ENCODE measurements at places on chromosomes 11 and 22.
A peak's percentile ranks its signal among the peaks of the same experiment; 100 is the strongest.

DNA sequence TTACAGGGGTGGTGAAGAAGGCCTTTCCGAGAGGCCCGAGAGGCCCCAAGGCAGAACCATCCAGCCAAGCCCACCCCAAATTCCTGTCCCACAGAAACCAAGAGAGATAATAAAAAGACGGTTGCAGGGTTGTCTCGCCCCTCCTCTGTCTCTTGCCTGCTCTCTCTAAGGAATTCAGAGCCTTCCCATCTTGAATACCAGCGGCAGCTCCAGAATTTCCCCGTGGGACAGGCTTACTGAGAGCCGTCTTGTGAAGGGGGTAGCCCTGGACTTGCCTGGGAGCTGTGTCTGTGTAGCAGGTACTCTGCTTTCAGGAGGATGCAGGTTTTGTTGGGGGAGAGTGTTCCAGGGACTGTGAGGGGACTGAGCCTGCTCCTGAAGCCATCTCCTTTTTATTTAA lies 9.6 kb upstream of the EIF3D start:
- no peak for DNase-seq

- no peak for DNase-seq
These were observed 7.2 kb downstream of the ADAMTS15 start for GRCh38 chr11:130455483-130456127.

DNA sequence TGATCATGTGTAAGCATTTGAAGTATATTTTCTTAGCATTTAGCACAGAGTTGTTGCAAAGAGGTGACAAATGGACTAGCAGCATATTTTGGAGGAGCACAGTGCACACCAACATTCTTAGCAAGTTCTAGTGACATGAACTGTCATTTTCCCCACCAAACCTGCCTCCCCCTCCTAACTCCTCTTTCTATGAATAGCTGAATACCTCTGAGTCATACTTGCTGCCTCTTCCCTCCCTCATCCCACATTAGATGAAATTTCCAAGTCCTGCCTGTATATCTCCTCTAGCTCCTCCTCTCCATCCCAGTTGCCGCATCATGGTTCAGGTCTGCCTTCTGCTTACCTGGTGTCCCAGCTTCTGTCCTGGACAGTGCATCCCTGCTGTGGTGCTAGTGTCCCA lies 7.2 kb downstream of the OSBP2 start:
- no peak for DNase-seq

- DNase-seq: no peak
These were observed 43.1 kb upstream of the FGF3 start for GRCh38 chr11:69862331-69862771.

- peak; percentile 77 for DNase-seq
These were observed 812 bp downstream of the FADD start for GRCh38 chr11:70203751-70204465.

DNA sequence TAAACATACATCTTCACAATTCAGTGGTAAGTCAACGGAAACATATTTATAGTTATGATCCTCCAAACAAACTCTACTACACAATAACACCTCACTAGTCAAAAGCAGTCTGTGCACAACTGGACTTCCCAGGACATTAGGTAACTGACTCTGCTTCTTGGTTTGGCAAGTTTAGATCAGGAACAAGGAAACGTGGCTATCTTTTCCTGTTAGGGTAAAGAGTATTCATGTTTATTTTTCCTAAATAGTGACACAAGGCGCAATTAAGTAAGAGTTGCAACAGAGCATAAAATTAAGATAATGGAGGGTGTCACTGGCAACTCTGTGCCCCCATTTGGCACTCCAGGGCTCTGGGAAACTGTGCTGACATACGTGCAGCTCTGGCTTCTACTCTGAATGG lies 70.2 kb upstream of the TP53AIP1 start:
- DNase-seq: no peak

DNA sequence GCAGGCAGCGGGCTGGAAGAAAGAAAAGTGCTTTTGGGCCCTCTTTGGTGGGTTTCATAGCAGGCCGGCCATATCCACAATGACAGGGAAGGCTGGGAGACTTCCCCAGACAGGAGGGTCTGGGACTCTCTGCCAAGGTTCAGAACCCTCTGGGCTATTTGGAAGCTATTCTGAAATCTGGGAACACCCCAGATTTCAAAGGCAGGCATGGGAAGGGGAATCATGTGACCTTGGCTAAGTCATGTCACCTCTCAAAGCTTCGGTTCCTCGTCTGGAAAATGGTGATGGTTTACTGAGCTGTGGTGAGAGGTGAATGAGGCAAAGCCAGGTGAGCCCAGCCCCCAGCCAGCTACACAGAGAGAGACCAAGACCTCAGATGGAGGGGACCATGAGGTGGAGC lies 4.6 kb downstream of the CASTOR1 start:
- DNase-seq: no peak

GRCh38 chr11:14396273-14396672 lies 37.3 kb upstream of the RRAS2 start:
- no peak for DNase-seq

- DNase-seq: no peak
These were observed 18.8 kb downstream of the GRAMD1B start for GRCh38 chr11:123448823-123449222.

GRCh38 chr11:96607864-96608558 lies 218.2 kb downstream of the JRKL start:
- DNase-seq: no peak

GRCh38 chr22:18024276-18024939 lies at the start of gene MICAL3:
Gene MICAL3, minus strand, starts transcription at chr22:18024561. Its CDS starts 117,749 bp downstream, at chr22:17906812.
- peak; percentile 46 for DNase-seq

- DNase-seq: no peak
These were observed 12.1 kb downstream of the MACROD1 start for GRCh38 chr11:64153812-64154211.

GRCh38 chr11:35293035-35293434 lies 126.3 kb downstream of the SLC1A2 start:
- DNase-seq: no peak

Measured in T-helper 17 cell (primary cell).